NCI-H1694 (cell line): ENCODE measurements at places on chromosomes 13 and 19.

GRCh38 chr13:61695147-61695546, 279.5 kb upstream of the PCDH20 start:
- no peak for DNase-seq

DNA sequence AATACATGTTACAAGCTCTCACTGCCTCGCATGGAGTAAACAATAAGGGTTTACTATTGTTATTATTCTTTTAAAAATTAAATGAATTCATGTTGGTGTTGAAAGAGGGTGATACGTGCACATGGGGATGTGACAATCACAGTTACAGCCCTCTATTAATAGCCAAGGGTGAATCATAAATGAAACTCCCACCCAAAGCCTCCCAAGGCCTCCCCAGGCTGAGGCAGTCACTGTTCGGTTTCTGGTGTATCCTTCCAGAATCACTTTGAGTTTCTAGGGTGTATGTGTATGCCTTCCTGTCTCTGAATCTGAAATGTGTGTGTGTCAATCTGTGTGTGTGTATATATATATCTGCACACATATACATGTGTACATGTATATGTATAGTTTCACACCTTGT, 73.4 kb downstream of the AKAP11 start:
- no peak for DNase-seq

DNA sequence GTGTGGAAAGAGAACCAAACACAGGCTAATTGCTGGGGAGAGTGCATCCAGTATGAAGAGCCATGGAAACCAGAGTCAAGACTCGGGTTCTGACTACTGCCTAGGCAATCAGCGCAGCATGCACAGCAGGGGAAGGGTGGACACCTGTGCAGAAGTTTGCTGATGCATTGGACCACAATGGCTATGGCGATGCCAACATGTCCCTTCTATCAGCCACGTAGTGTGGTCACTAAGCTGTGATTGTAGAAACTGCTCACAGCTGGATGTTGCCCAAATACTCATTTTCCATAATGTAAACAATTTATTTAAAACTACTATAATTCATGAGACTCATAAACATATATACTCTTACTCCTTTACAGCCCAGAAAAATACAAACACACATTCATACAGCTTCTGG, 1718.2 kb downstream of the EFNB2 start:
- DNase-seq: no peak

DNA sequence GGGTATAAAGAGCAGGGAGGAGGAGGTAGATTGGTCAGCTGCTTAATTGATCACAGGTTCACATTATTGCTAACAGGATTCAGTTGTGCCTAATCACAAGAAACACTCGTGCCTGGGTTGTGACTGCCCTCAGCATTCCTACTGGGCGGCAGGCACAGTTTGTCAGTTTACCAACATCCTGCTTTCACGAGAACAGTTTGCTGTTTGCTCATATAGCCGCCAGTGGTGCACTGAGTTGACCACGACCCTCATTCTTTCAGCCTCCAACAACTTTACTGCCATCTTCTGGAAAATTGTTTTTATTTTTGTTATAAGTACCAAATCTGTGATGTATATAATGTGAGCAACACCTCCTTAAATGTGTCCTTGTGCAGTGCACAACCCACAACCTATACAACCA, 16.2 kb upstream of the IFT88 start:
- no peak for DNase-seq

- DNase-seq: no peak
Observed at GRCh38 chr19:40367577-40368434, 19.3 kb downstream of the PLD3 start.

- no peak for DNase-seq
Observed at GRCh38 chr19:2116507-2116906, 19.8 kb downstream of the IZUMO4 start.

- no peak for DNase-seq
Observed at GRCh38 chr19:53511933-53512374, 26.0 kb upstream of the ZNF331 start.

DNA sequence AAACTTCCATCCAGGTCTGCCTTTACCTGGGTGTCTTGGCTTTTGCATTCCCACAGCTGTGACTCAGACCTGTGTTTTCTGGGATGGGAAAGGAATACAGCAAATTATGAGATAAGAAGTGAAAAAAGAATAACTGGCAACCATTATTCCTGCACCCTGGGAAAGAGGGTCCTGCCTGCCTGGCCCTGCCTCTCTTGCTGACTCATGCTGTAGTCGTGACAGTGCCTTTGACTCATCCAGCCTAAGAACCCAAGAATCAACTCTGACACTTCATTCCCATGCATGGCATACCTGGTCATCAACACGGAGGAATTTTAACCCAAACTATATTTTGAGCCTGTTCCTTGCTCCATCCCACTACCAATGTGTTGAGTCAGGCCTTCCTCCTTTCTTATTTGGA, 185.4 kb upstream of the SERP2 start:
- DNase-seq: no peak
